ENCODE measurements at places on chromosomes 2 and 18.

GRCh38 chr2:157627594-157628476 lies 829 bp downstream of the ACVR1C start:
- DNase-seq = peak; percentile 18

GRCh38 chr2:142757111-142757510 lies 120.4 kb upstream of the KYNU start:
- DNase-seq = no peak

GRCh38 chr2:36492216-36492945 lies 105.6 kb downstream of the FEZ2 start:
- DNase-seq = no peak

GRCh38 chr2:121888189-121888557 lies 132.7 kb downstream of the TSN start:
- no peak for DNase-seq

DNA sequence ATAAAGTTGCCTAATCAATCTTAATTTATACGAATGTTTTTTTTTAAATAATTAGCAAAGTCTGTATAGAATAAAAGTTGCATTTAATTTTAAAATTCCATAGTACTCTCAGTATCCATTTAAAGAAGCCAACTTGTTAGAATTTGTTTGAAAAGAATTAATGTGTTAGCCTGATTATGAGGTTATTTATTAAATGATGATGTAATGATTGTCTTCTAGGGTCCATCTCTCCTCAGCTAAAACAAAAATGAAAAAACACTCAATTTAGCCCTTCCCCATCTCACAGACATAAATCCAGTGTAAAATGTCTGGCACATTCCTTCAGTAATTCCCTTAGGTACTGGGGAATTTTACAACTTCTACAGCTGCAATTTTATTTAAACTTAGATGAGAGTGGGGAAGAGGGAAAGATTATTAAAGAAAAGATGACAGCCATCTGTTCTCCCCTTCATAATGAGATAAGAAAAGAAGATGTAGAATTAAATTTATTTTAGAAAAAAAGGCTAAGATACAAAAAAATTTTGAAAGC lies 68.6 kb downstream of the BARD1 start:
- no peak for DNase-seq

GRCh38 chr2:96971926-96972444 lies 14.4 kb downstream of the FAM178B start:
- no peak for DNase-seq

DNA sequence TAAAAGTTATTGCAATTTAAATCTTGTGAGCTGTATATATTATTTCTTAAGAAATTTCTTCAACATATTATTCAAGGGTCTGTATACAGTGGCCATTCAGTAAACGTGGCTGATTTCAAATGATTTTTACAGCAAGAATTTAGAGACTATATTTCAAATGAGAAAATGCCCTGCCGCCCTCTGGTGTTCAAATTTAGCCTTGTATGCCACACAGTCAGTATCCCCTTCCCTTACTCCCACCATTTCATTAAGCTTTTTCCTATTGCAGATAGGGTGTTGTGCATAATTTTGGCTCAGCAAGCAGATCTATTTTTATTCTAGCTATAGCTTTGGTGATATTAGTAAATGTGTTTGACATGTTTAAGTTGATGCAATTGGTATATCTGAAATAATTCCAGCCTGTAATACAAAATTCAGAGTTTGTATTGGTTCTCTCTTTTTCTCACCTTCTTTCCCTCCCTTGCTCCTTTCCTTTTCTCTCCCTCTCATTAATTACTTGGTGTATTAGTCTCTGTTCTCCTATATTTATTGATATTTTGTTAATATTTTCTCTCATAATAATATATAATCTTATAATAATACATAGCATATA lies 22.8 kb upstream of the SCN7A start:
- no peak for DNase-seq

- DNase-seq = no peak
These were observed 1132.2 kb upstream of the FAM98A start for GRCh38 chr2:34731292-34731691.

DNA sequence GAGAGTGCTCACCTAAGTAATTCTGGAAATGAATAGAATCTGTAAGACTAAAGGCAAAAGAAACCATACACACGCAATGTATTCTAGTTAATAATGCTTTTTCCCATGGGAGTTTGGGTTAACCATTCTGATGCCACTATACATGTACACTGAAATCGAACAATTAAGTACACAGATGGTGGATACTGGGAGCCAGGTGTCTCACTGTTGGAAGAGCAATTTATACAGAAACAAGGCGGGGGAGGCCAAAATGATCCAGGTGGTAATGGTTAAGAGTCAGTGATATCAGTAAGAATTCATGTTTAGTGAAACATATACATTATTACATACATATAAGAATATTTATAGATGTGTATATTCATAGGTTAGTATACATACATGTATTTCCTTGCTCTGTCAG lies 67.2 kb downstream of the TMEM131 start:
- DNase-seq = no peak

GRCh38 chr2:134774786-134775641 lies 56.2 kb upstream of the TMEM163 start:
- DNase-seq = no peak

DNA sequence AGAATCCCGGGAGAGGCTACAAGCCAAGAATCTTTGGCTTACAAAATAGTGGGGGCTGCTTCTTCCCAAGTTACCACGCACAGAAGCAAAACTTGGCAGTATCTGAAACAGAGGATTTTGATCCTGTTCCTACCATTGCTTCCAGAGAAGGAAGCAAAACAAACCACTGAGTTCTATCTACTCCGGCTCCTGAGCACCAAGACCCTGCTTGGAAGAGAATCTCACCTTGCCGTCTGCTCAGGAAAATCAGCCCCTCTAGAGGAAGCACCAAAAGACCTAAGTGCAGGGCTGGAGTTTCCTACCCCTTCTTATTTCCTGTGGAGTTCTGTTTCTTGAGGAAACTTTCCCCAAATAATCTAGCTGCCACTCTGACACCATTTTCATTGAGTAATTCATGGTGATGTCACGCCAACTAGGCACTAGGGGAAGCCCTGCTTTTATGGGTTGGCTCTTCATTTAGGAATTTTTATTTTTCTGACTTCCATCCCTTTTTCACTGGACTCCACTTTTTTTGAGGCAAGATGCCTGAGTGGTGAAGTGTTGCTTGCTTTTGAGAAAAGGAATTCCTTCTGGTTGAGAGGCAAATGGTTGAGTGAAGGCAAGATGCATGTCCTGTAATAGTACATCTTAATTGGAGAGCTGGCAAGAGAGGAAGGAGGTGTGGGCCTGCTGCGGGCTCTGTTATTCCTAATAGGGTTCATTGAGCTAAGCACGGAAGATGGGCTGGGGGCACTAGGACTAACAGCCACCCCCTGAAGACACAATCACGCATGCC lies 36.8 kb upstream of the EML4 start:
- DNase-seq = no peak

- no peak for DNase-seq
These were observed 315.0 kb upstream of the SMIM21 start for GRCh38 chr18:75742516-75742915.

DNA sequence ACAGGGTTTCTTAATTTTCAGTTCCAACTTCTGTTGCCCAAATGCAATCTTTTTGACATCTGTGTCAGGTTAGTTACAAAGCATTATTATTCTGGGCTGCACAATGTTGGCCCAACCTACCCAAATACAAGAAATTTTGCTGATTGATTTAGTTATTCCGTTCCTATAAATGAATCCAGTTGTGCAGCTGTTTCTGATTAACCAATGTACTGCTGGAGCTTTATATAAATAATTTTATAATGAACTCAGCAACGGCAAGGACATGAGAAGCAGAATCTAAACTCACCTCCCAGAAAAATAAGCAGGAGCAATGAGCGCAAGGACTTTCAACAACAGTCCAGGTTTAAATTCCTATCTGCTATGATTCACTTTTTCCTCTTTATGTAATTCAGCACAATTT lies 76.3 kb upstream of the WIPF1 start:
- DNase-seq = no peak

DNA sequence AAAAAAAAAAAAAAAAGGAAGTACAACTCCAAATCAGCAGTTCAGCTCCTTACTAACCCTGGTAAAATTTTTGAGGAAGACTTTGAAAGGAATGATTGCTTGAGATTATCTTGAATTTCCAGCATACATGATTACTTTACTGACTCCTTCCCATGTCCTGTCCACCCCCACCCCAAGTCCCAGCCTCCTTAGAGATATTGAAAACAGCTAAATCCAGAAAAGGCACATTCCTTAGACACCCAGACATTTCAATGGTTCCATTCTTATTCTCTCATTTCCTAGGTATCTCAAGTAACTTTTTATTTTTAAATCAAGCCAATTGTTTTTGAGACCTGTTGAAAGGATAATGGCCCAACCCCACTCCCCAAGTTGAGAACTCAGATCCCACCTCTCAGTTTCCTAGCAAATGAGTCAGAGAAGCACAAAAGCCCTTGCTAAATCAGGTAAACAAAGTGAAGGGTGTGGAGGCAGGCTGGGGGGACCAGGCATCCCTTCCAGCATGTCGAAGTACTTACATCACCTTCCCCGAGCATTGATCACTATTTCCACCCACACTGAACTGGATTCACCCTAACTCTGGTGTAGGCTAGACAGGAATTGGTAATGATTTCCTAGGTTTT lies 95.4 kb upstream of the FZD7 start:
- DNase-seq = no peak

- DNase-seq = no peak
These were observed 128.4 kb downstream of the PDE1A start for GRCh38 chr2:182298456-182298855.

DNA sequence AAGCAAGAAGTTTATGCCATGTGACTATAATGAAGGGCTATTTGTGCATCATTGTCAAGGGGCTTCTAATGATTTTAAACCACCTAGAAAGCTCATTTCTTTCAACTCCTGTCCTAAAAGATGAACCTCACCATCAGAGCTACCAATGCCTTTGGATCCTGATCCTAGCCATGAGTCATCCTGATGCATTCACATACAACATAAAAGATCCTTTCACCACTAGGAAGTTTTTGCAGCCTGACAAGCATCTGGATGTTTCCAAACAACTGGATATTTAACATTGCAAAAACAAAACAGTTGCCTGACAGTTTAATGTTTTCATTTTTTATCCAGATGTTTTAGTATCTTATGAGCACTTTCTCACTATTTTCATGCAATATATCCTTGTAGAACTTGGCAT lies 425.3 kb downstream of the MBD2 start:
- no peak for DNase-seq

DNA sequence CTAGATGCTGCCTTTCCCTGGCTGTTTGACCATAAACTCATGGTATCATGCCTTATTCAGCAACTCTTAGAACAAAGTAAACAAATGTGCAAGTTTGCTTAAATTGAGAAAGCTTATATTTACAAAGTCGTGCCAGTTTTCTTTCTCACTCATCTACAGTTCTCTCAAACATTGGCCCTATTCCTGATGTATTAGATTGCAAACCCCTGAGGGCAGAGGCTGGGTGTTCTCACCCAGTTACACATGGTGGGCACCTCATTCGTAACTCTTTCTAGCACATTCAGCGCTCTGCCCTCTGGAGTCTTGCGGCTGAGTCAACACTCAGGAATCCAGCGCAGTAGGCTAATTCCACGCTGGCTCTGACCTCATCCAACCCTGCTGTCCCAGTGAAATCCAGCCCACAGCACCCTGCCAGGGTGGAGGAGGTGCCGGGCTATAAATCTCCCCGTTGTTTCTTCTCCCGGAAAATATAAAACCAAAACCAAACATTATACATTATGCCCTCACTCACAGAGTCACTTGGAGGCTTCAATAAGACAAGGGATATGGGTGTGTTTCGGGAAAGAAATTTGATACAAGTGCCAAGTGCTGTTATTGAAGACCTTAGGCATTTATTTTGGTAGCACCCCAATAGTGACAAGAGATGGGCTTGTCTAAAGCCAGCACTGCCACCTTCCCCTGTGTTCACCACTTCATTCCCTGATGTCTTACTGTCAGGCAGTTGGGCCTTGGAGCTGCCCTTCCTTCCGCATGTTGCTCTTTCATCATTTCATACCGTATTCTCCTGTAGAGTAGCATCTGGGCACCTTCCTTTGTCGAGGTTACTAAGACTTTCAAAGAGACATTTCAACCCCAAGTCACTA lies 287.4 kb downstream of the PRKCE start:
- DNase-seq = no peak

DNA sequence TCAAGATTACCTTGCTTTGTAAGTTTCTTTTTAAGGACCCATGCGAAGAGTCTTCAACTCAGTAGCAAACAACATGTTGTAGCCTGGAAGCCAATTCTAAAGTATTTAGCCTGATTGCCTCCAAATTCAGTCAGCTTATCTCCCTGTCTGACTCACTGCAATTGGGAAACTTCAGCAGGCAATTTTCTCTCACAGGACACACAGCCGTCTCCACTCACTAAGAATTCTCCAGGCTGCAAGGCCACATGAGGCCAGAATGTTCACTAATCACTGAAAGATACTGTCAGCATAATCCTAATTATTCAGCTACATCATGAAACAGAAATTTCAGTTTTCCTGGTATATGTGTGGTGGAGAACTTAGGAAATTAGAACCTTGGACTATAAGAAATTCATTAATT lies 78.1 kb upstream of the PDE1A start:
- no peak for DNase-seq

DNA sequence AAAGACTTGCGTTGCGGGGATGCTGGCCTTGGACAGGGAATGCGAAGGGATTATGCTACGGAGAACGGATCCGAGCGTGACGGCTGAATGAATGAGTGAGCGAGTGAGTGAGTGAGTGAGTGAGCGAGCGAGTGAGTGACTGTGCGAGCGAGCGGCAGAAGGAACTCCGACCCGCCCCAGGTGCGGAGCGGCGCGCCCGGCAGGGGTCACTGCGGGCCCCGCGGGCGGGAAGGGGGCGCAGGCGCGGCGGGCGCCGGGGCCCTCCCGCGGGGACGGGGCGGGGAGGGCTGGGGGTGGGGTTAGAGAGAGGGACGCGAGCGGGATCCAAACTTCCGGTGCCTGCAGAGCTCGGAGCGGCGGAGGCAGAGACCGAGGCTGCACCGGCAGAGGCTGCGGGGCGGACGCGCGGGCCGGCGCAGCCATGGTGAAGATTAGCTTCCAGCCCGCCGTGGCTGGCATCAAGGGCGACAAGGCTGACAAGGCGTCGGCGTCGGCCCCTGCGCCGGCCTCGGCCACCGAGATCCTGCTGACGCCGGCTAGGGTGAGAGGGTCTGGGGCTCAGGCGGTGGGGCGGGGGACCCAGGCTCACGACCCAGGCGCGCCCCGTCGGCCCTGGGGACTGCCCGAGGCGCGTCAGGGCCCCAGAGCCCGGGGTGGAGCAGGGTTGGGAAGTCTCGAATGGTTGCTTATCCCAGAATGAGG lies at the start of gene ITM2C:
Gene ITM2C, plus strand, starts transcription at position 338 of the 702 bp plus-strand sequence. Its CDS starts 84 bp downstream, at position 422.
- DNase-seq = peak; percentile 69

GRCh38 chr2:85802354-85803103 lies 48.7 kb downstream of the ATOH8 start:
- DNase-seq = no peak

- no peak for DNase-seq
These were observed 6.4 kb upstream of the SS18 start for GRCh38 chr18:26096852-26097251.

GRCh38 chr2:17476830-17477229 lies 41.4 kb downstream of the RAD51AP2 start:
- no peak for DNase-seq

All from T follicular helper cell (primary cell).